T-helper 17 cell (primary cell): ENCODE measurements at places on chromosomes 13 and 19.

- H3K4me1 ChIP-seq, result peaks cover 69% of the 10 kb centered on the region
- no peak for DNase-seq
- H3K27me3 ChIP-seq, result no peaks in the 10 kb centered on the region
- peak overlapping the region; percentile 97 for H3K4me3 ChIP-seq
- no peaks in the 10 kb centered on the region for H3K36me3 ChIP-seq
Observed at GRCh38 chr19:18420930-18421329, 1.7 kb downstream of the SSBP4 start.

GRCh38 chr13:28129911-28130693, 8.2 kb upstream of the PAN3 start:
- no peaks in the 10 kb centered on the region for H3K27me3 ChIP-seq
- no peak overlapping the region for H3K27ac ChIP-seq
- DNase-seq, result no peak
- peaks cover 2% of the 10 kb centered on the region for H3K4me1 ChIP-seq

DNA sequence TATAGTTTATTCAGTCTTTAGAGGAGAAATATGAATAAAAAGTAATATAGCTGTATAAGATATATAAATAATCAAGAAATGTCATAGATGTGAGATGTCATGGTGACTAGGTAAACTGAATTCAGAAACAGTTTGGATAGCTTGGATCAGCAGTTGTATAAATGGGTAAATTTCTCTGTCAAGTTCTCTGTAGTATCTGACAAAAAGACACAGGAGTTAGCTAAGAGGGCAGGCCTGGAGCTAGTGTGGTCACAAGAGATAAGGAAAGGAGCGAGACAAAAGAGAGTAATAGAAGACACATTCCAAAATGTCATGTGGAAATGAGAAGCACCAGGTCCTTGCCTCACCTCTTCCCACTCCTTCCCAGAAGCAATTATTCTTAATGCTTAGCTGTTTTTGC, 349.0 kb downstream of the LMO7 start:
- no peak for DNase-seq
- no peaks in the 10 kb centered on the region for H3K27me3 ChIP-seq
- no peaks in the 10 kb centered on the region for H3K36me3 ChIP-seq

DNA sequence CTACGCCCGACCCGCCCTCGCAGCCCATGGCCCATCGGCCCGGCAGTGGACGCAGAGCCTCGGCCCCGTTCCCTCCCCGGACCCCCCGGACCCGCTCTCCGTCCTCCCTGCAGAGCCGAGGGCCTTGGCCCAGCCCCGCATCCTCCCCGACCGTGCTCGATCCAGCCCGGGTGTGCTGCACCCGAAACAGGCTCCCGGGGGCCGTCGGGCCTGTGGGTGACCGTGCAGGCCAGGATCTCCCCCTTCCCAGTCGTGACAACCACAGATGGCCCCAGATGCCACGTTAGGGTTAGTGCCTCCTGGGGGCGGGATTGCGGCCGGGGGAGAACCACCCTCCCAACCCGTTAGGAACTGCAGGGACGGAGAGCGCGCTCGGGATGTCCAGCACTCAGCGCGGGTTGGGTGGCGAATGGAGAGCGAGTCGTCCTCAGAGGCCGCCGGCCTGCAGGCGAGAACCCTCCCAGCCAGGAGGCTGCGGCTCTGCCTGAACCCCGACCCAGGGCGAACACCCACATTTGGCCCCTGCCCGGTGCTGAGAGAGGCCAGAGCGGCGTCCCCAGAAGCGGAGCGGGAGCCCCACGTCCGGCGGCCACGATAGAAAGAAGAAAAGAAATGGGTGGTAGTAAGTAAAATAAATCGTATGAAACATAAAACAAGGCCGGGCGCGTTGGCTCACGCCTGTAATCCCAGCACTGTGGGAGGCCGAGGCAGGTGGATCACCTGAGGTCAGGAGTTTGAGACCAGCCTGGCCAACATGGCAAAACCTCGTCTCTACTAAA, 6.7 kb upstream of the MADCAM1 start:
- H3K4me1 ChIP-seq, result peaks cover 2% of the 10 kb centered on the region
- peaks cover 12% of the 10 kb centered on the region for H3K27me3 ChIP-seq
- DNase-seq, result no peak
- peak overlapping the region; percentile 83 for H3K4me3 ChIP-seq
- H3K27ac ChIP-seq, result no peak overlapping the region

GRCh38 chr19:6588508-6589345, 2.2 kb downstream of the CD70 start:
- peaks cover 66% of the 10 kb centered on the region for H3K27me3 ChIP-seq
- peaks cover 9% of the 10 kb centered on the region for H3K36me3 ChIP-seq
- no peak for DNase-seq
- H3K27ac ChIP-seq, result peak overlapping the region; percentile 87
- H3K4me3 ChIP-seq, result peak overlapping the region; percentile 97

DNA sequence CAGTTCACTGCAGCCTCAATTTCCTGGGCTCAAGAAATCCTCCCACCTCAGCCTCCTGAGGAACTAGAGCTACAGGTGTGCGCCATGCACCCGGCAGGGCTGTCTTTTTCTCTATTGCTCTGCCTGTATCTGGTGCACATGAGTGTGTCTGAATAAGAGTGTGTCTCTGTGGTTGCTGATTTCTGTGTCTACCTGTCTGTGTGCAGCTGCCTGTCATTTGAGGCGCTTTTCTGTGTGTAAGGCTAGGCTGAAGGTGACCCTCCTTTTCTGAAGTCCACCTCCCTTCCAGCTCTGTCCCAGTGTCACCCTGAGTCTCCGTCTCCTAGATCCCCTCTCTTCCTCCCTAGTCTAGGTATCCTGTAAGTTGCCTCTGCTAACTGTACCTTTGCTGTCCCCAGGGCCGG, 1.5 kb upstream of the PRR12 start:
- H3K4me3 ChIP-seq, result peak overlapping the region; percentile 93
- peaks cover 2% of the 10 kb centered on the region for H3K36me3 ChIP-seq
- no peak for DNase-seq
- H3K4me1 ChIP-seq, result peaks cover 25% of the 10 kb centered on the region
- peak overlapping the region; percentile 92 for H3K27ac ChIP-seq

DNA sequence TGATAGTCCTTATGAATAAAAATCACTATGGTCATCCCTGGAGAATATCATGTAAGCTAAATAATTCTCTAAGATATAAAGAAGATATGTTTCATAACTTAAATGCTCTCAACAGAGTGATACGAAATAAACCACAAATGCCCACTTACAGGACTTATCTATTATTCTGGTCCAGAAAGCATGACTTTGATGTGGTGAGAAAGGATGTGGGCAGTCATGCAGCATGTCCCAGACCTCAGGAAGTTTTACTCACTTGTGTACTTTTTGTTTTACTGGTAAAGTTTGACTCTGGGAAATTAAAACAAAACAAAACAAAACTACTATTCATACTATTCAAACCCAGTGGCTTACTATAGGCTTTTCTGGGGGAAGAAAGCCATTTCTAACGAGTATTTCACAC, 483.2 kb upstream of the SLITRK6 start:
- no peak for DNase-seq
- no peaks in the 10 kb centered on the region for H3K27me3 ChIP-seq
- no peaks in the 10 kb centered on the region for H3K4me1 ChIP-seq
- no peak overlapping the region for H3K27ac ChIP-seq
- no peaks in the 10 kb centered on the region for H3K36me3 ChIP-seq

GRCh38 chr13:49464085-49464484, 20.0 kb downstream of the SETDB2 start:
- H3K36me3 ChIP-seq, result peaks cover 7% of the 10 kb centered on the region
- no peaks in the 10 kb centered on the region for H3K27me3 ChIP-seq
- peaks cover 2% of the 10 kb centered on the region for H3K4me1 ChIP-seq
- H3K27ac ChIP-seq, result no peak overlapping the region
- no peak overlapping the region for H3K4me3 ChIP-seq

DNA sequence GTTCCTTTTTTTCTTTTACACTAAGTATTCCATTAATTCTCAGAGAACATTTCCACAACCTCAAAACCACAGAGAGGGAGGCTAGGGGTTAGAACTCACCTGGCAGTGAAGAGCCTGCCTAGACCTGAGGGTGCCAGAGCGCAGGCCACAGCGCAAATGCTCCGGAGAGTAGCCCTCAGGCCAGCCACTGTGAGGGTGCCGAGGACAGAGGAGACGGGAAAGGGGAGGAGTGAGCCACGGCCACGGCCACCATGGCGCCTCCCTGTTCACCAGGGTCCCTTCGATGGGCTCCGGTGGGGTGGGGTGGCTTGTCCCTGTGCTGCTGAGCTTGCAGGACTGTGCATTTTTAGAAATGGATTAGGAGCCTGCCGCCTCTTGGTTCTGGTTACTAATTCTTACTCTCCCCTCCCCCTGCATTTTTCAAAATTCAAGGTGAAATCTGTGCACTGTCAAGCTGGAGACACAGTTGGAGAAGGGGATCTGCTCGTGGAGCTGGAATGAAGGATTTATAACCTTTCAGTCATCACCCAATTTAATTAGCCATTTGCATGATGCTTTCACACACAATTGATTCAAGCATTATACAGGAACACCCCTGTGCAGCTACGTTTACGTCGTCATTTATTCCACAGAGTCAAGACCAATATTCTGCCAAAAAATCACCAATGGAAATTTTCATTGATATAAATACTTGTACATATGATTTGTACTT, 58.8 kb downstream of the GGACT start:
- H3K27ac ChIP-seq, result no peak overlapping the region
- H3K27me3 ChIP-seq, result no peaks in the 10 kb centered on the region
- H3K36me3 ChIP-seq, result peaks cover 6% of the 10 kb centered on the region

DNA sequence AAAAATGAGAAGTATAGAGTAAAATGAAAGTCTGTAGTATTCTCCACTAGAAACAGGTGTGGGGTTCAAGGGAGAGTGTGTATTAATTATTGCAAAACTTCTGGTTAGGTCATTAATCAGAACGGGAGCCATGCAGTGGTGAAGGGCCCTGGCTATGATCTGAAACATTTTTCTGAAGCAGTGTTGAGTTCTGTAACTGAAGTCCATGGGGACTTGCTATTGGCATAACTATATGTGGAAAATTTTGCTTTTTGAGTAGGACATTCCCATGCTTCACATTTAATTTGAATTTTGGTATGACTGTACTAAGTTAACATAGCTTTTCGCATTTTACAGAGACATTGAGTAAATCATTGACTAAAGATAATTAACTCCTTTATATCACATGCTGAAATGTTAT, 67.5 kb downstream of the LRCH1 start:
- no peak for DNase-seq
- H3K27ac ChIP-seq, result no peak overlapping the region
- peaks cover 50% of the 10 kb centered on the region for H3K4me1 ChIP-seq
- H3K27me3 ChIP-seq, result no peaks in the 10 kb centered on the region
- H3K4me3 ChIP-seq, result no peak overlapping the region

DNA sequence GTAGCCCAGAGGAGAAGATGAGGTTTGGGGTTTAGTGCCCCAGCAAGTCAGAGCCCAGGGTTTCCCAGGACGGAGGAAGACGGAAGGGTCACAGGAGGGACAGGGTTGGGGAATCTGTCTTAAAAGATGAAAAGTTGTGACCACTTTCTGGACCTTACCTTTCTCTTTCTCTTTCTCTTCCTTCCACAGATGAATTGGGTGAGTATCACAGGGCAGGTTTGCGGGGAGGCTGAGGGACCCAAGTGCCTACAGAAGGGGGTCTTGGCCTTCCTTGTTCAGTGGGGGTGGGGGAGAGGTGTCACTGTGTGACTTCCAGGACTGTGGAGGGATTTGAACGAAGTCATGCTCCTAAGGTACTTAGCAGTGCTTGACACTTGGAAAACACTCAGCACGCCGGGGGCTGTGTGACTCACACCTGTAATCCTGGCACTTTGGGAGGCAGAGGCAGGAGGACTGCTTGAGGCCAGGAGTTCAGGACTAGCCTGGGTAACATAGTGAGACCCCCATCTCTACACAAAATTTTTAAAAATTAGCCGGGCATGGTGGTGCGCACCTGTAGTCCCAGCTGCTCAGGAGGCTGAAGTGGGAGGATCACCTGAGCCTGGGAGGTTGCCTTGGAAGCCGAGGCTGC, 8.5 kb downstream of the RELB start:
- peak overlapping the region; percentile 66 for H3K4me3 ChIP-seq
- H3K4me1 ChIP-seq, result peaks cover 10% of the 10 kb centered on the region
- H3K27ac ChIP-seq, result peak overlapping the region; percentile 89
- H3K27me3 ChIP-seq, result no peaks in the 10 kb centered on the region
